Right kidney (tissue), 9 donors: ENCODE measurements at places on chromosomes 4 and X.

DNA sequence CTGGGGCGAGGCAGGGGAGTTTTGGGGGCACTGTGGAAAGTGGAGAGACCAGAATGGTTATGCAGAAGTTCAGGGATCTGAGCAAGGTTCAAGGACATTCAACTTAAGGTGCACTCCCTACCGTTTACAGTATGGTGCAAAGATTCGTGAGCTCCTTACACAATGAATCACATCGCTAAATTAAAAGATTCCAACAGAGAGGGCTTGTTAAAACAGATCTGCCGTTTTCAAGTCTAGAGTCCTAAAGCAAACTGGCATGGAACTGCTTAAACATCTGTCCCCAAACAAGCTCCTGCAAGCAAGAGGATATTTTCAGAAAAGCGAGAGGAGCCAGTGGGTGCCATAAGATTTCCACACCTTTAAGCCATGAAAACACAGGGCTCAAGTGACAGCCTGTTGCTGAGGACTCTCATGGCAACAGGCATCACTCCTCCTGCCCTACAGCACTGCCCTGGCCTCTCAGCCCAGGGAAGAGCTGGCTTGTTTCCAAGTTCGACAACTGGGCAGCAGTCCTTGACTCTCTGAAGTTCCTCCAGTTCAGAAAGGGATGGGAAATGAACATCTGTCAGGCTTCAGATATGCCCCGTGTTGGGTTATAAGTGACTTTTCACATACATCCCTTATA is 10.0 kb downstream of the FAM184B start:
- DNase-seq = no peak

DNA sequence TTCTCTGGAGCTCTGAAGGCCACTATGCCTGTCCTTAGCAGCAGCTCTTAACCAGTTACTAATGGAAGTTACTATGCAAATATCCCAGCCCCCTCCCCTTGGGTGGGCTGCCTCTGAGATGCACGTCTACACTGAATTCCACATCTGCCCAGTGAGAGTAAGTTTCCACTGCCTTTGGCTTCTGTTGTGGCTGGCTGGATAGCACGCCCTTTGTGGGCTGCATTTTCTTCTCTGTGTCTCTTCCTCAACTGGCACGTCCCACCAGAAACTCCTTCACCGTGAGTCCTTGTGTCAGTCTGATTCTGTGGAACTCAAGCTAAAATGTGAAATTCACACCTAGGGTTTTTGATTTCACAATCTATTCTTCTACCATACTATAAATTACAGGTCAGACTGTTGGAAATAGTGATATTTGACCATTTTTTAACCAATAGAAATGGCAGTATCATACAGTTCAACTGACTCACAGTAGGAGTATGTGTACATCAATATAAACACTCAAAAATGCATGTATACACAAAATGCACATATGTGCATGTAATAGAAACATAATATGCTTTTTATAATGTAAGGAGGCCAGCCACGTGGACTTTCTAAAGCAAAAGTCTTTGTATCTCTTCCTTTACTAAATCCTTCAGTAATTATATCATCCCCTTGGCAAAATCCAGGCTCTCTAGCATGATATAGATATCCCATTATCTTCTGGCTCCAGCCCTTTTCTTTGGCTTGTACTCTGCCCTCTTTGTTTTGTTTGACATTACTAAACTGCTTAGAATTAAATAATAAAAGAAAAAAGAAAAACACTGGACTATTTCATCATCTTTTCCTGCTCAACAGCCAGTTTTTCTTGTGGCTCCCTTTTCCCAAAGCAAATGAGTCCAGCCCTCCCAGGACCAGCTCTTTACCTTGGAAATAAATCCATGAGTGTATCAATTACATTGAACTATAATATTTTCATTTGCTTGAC is 33.2 kb upstream of the LDB2 start:
- DNase-seq = no peak

DNA sequence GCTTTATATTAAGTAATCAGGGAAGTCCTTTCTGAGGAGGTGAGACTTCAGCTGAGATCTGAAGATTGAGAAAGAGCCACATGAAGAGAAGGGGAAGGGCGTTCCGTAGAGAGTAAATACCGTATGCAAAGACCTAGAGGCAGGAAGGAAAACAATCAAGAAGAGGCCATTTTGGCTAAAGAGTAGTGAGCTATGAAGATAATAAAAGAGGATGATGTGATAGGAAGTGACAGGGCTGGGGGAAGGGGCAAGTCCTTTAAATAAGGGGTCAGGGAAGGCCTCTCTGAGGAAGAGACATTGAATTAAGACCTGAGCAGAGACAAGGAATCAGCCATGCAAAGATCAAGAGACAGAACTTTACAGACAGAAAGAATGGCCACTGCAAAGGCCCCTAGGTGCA is 86.2 kb downstream of the ZIC3 start:
- DNase-seq = no peak

DNA sequence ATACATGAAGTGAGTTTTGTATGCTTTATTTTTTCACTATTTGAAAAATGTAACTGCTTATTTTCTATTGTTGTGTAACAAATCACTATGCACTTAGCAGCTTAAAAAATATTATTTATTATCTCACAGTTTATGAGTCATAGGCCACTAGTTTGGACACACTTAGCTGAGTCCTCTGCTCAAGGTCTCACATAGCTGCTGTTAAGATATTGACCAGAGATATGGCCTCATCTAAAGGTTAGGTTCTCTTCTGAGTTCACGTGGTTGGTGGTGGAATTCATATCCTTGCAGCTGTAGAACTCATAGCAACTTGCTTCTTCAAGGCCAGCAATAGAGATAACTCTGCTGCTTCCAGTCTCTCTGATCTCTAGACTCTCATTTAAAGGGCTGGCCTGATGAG is 534.4 kb downstream of the SPRY1 start:
- no peak for DNase-seq

- DNase-seq = no peak
Observed at GRCh38 chrX:1661048-1661921, 46.4 kb downstream of the ASMT start.

GRCh38 chr4:75180217-75180616 is 247.3 kb downstream of the PARM1 start:
- DNase-seq = no peak

DNA sequence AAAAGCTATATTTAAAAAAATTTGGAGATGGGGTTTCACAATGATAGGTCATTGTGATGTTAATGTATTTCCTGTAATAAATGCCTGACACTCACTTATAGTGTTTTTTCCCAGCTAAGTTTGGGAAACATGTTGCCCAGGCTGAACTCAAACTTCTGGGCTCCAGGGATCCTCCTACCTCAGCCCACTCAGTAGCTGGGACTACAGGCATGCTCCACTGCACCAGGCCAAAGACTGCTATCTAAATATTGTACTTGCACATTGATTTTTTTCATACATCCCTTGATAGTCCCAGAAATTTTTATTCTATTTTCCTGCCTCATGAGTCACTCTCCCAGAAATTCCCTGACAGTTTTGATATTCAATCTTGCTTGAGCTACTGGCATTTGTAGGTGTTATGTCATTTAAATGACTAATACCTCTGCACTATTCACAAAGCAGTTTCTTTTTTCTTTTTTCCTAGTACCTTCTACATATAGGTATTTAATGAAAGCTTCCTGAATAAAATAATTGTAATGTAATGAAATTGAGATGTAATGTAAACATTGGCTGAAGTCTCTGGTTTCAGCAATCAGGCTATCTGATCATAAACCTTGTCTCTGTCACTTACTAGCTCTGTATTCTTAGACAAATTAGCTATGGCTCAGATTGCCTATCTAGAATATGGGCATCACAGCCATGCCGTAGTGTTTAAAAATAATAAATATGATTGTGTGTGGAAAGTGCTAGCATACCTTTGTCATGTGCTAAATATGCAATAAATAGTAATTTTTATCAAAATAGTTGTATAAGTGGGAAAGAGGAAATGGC is 1973.0 kb upstream of the AGA start:
- peak; percentile 15 for DNase-seq

GRCh38 chrX:69564665-69565064 is 51.2 kb upstream of the EDA start:
- no peak for DNase-seq

DNA sequence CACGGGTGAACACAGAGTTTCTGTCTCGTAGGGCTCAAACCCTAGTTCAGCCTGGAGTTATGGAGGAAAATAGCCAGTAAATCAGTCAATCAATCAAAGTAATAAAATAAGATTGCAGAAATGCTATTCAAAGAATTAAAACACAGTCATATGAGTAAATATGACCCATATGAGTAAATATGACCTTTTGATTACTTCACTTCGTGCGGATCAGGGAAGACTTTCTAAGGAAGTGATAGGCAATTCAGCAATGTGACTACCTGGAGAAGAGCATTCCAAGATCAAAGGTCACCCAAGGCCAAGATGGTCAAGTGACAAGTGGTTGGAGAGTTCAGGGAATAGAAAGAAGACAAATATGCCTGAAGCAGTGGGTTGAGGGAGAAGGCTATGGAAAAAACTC is 722.6 kb downstream of the ADGRL3 start:
- DNase-seq = no peak

DNA sequence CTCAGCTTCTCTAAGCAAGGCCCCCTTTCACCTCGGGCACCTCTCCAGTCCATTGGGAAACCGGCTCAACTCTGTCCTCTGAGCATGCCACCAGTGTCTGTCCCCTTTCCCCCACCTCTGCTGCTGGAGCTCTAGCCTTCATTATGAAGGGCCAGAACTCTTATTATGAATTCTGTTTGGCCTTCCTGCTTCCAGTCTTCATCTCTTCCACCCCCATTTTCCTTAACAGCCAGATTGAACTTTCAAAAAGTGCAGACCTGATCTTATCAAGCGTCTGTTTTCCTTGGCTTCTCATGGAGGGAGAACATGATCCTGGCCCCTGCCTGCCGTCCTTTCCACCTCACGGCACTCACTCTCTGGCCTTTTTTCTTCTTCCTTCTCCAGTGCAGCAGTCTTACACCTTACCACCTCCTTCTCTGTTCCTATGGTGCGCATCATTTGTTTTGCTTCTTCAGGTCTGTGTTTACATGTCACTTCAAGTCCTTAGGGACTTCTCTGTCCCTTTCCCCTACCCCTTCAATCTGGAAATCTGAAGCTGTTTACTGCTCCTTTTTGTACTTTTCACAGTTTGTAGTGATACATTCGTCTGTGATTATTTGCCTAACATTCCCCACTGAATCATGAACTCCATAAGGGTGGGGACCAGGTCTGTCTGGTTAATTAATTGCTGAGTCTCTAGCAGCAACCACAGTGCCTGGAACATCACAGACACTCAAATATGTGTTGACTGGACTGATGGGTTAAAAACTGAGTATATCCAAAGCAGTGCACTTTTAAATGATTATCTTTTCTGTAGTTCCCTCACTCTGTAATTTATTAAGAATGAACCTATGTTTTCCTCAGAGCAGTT is 55.8 kb downstream of the FNIP2 start:
- peak; percentile 51 for DNase-seq

DNA sequence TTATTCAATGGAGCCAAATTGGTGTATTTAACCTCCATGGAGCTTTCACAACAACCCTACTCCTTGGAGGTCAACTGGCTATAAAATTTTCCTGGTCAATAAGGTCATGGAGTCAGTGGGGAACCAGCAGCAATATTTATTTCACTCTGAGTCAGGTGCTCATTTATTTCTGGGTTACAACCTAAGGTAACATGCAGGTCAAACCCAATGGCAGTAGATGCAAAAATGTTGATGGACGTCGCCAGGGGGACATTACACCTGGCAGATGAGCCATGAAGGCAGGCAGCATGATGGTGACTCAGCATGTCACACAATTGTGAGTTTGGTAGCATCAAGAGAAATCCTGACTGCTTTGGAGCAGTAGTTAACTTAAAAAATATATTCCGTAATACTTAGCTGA is 514.1 kb downstream of the IL15 start:
- no peak for DNase-seq

DNA sequence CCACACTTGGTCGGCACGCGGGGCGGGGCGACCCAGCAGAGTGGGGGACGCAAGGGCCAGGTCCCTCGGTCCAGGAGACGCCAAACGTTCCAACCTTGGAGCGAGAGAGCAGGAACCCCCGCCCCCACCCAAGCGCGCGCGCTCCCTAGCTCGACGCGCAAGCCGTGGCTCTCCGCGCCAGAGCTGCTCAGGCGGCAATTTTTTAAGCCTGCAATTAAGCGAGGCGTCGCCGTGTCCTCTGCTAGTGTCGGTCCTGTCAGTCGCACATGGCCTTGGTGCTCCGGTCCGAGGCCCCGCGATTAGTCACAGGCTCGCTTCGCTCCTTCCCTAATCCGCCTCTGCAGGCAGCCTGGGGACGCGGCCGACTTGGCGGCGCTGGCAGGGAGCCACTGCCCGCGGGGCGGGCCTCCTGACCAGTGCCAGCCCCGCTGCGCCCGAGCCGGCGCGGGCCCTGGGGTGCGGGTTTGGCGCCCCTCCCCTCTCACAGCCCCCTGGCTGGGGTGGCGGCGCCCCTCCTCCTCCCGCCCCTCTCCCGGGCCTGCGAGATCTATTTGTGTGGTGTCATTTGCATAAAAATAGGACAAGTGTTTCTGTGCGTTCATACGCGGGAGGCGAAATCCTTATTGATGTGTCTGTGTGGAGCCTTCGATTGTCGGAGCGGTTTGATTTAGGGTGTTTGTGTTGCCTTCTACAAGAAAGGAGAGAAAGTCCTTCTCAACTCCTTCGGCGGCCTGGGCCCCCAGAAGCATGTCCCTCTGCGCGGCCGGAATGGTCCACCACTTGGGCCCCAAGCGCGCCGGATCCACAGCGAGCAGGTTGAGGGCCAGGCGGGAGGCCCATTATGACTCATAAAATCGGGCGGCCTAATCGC is 9.8 kb upstream of the BCOR start:
- peak; percentile 65 for DNase-seq

DNA sequence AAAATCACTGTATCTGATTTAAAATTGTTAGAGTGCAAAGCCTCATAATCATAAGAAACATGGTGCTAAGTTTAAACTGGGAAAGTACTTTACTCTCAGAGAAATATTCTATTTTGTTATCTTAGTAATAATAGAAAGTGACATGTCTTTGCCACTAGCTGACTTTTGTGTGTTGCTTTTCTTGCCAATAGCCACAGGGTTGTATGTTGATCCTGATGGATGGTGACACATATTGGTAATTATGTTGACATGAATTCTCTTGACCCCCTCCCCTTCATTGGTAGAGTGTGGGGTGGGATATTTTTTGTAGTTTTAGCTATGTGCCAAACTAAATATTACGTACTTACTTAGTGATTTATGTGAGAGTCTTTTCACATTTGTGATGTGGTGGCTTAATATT is 103.1 kb upstream of the MAP9 start:
- DNase-seq = no peak

DNA sequence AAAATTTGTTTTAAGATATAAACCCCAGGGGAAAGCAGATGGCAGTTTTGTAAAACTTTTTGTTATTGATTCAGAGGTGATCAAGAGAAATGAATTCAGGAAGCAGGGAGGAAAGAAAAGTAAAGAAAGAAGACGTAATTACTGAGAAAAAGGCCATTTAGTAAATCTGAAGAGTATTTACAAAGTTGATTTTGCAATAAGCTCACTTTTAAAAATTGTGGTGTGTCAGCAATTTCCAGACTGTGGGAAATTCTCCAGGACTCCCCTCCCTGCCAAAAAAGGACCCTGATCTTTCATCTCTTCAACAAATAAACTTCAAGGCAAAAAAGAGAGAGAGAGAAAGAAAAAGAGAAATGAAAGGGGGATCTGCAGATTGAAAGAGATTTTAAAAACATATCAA is 36.6 kb downstream of the PCYT1B start:
- DNase-seq = no peak

GRCh38 chr4:175790083-175790482 is 22.0 kb downstream of the GPM6A start:
- no peak for DNase-seq
